Activated T-cell treated with anti-CD3 and anti-CD28 coated beads for 4 hours (primary cell): ENCODE measurements at places on chromosomes 1 and 21.

- DNase-seq, result no peak
Observed at GRCh38 chr1:198162091-198162767, 5.4 kb downstream of the NEK7 start.

DNA sequence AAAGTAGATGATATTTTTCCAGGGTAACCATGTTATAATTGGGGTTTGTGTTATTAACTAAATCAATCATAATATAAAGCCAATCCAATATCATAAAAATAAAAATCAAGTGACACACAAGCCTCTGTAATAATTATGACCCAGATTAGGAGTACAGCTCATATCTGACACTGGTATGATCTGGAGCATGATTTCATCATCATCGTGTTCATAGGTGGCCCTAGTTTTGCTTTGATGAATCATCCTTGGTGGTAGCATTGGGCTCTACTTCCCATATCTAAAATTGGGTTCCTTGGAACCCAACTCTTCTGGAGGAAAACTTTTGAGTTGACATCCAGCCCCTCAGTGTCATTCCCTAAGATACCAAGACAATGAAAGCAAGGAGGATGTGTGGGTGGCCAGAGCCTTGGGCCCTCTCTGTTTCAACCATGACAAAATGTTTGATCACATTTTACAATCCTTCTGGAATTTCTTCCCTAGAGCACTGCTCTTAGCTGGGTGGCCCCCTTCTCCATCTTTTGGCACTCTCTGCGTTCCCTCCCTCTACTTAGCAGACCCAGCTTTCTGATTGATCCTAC lies 37.0 kb upstream of the ENAH start:
- no peak for DNase-seq

DNA sequence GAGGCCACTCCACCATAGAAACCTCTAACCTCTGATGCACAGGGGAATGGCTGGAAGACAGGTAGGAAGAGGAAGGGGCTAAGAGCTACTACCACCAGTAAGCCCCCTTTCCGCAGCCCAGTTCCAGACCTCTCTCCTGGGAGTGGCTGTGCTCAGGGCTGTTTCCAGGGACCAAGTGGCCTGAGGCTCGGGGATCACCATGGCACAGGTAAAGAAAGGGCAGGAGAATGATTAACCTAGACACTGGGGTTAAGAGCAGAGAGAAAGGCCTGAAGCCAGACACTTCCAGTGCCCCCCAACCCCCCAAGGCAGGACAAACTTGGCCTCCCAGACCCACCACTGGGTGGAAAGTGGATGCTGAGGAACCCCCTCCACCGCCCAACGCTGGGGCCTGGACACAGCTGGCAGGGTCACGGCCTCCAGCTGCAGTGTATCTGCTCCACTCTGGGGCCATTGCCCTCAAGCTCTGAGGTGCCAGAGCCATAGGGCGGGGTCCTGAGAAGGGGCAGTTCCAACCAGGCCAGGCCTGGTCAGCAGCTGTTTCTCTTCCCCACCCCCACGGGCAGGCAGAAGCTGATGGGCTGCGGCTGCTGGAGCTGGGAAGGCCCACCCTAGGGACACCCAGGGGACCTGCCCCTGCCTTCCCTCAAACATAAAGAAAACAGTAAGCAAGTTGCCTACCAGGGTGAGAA lies 2.6 kb downstream of the TAGLN2 start:
- no peak for DNase-seq

GRCh38 chr1:12464598-12465056 lies 153.4 kb downstream of the DHRS3 start:
- DNase-seq, result no peak

DNA sequence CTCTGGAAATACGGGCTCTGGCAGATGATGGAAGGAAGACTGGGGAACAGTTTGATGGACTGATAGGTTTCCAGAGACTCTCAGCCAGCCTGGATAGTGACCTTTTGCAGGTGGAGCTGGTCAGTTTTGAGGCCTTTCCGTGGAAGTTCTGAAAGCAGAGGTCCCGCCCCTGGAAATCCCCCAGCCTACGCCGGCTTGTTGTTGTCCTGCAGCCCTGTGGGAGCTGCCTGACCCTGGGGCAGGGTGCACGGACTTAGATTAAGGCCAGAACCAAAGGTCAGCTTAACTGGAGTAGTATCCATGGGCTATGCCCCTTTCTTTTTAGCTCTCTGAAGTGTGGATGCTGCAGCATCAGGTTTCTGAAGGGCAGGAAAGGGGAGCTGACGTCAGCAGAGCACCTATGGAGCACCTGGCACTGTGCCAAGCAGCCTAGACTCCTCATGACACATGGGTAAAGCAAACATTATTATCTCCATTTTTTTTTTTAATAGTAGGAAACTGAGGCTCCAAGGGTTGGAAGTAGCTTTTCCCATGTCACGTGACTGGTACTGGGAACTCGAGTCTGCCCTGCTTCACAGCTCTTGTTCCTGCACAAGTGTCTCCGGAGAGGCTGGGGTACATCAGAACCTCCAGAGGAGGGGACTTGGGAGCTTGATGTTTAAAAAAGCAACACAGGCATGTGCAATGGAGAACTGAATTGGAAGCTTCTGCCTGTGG lies 38.5 kb downstream of the IER5 start:
- no peak for DNase-seq

DNA sequence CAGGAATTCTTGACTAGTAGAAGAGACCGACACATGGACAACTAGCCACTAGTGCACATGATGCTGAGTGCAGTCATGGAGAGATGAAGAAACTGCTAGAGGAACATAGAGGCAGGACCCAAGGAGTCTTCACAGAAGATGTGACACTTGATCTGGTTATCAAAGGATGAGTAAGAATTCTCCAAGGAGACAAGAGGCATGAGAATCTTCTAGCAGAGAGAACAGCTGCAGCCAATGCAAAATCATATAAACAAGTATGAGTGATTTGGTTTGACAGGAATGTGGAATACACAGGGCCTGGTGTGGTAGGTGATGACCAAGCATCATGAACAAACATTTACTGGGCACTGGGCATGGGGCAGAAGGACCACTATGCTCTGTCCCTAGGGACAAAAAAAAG lies 140.9 kb upstream of the CTTNBP2NL start:
- DNase-seq, result no peak
